T-helper 9 cell (primary cell): ENCODE measurements at places on chromosomes 11 and 22.
A peak's percentile ranks its signal among the peaks of the same experiment; 100 is the strongest.

DNA sequence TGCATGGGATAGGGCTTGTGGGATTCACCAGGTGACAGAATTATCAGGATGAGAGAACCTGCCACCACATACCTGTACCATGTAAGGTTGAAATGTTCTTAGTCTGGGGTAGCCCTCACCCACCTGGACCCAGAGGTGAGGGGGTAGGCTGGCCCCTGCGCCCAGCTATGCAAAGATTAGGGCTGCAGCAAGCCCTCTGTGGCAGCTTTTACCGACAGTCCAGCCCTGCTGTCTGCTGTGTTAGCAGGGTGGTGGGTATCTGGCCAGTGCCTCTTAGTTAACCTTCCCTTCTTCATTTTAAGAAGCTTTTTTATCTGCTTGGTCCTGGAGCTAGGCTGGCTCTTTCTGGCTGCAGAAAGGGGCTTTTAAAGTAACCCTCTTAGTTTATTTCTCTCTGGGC, 13.9 kb downstream of the INSC start:
- DNase-seq = no peak

DNA sequence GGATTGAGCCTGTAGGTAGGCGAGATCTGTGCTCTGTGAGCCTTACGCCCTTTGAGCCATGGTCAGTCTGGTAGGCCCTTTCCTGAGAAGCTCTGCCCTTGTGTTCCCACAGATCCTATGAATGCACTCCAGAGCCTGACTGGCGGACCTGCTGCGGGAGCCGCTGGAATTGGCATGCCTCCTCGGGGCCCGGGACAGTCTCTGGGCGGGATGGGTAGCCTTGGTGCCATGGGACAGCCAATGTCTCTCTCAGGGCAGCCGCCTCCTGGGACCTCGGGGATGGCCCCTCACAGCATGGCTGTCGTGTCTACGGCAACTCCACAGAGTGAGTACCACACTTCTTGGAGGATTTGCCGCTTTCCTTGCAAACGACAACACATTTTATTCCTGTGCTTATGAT, 47.4 kb downstream of the MED15 start:
- DNase-seq = no peak

DNA sequence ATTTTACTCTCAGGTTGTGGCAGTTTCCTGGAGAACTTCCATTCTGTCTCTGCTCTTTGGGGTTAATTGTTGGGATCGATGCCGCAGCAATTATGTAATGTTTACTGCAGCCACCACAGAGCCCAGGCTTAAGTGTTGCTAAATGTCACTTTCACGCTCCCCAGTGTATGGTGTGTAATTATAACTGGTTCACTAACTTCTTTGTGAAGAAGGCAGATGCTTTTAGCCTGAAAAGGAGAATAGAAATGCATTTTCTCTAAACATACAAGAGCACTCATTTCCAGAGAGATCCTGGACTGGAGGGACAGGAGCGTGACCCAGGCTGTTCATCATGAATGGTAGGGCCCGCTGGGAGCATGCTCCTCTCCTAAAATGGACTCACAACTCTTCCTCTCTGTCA, 132.2 kb upstream of the PLET1 start:
- DNase-seq = no peak

DNA sequence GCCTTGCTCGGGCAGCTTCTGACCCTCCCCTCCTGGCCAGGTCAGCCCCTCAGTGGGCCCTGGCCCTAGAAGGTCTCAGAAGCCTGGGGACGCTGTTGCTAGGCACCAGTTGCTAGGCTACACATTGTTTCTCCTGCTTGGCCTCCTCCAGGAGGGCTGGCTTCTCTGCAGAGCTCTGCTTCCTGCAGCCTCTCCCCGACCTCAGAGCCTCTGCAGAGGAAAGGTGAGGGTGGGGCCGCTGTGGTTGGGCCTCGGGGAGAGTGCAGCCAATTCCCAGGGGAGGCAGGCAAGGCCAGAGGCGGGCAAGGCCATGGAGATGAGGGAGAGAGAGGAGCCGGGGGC, 27.6 kb upstream of the LRRC10B start:
- no peak for DNase-seq

DNA sequence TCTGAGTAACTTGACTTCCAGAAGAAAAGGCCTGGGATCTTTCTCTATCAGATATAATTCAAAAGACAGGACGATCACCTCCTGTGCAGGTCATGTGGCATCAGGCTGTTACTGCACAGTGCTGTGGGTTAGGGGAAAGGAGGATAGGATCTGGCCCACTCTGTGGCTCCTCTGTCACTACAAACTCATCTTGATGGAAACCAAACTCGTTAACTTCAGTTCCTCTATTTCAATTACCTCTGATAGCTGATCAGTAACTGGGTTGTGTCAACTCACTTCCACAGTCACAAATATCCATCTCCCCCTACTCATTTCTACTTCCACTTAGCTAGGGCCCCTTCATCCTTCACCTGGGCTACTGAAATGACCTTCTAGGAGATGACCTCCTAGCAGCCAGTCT, 95.2 kb downstream of the RCN1 start:
- DNase-seq = no peak

DNA sequence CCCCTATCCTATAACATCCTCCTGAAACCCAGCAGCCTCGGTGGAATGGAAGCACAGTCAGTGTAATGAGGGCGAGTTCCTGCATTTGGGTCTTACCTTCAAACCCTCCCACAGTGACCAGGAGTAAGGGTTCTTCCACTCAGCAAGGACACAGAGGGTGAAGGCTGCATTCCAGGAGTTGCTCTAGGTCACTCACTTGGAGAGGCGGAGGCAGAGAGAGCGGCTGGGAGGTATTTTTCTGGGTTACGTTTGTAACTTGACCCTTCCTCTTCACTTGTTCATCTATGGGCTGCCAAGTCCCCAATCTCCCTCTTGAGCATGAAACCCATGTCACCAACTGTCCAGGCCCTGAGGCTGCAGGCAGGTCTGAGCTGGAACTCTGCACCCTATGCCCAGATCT, 36.8 kb upstream of the SHISAL1 start:
- DNase-seq = no peak

DNA sequence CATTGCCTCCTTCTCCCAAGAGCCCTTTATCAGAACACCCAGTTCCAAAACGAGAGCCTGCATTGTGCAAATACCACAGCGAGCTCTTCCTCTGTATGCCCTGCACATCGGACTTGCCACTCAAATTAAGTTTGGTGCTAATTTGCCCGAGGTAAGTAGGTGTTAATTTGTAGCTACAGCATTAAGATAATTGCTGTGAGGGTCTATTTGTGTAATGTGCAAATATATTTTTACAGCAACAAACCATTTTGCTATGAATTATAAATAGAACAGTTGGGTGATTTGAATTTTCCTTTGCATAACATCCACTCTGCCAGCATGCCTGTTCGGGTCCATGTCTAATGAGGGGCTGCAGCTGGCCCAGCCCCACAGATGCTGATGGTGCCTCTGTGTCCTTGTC, 8.1 kb downstream of the ARHGAP8 start:
- DNase-seq = no peak

DNA sequence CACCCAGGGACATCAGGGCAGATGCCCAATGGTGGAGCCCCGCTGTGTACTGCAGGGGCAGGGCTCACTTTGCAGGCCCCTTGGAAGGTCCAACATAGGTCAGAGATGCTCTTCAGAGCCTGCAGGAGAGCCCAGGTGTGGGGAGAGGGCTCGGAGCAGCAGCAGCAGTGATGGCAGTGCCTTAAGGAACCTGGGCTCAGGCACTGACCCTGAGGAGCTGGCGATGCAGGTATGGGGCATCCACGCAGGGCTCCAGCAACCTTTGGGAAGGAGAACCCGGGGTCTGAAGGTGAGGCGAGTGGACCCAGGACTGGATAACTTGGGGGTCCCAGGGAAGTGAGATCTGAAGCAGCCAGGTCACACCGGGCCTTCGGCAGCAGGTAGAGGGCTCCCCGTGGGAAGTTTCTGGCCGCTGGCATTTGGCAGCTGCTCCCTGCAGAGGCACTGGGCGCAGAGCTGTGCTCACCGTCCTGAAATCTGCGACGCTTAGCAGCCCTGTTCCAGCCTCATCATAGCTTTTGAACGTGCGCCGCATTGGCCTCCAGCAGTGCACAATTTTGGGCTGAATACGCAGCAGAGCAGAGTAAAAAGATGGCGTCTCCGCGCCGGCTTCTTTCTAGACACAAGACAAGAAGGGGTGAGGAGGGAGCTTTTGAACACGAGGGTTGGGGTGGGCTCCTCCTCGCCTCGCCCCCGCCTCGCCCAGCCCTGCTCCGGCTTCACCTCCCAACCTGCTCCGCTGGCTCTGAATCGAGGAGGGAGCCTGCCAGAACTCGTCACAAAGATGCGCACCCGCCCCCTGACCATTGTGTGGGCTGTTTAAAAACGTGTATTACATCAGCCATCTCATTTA, 118.8 kb downstream of the MPPED1 start:
- DNase-seq = no peak

- no peak for DNase-seq
These were observed 46.7 kb upstream of the BID start for GRCh38 chr22:17820879-17821439.

- no peak for DNase-seq
These were observed 33.2 kb downstream of the HIKESHI start for GRCh38 chr11:86335131-86335767.

GRCh38 chr11:34938611-34939010, 22.2 kb downstream of the PDHX start:
- no peak for DNase-seq

DNA sequence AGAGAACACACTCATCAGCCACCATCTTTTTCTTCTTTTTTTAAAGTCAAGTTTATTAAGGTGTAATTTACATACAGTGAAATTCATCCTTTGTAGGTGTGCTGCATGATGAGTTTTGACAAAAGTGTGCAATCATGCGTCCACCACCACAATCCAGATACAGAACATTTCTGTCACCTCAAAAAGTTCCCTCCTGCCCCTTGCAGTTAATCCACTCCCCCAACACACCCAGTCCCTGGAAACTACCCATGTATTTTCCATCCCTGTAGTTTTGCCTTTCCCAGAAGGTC, 126.7 kb downstream of the HIPK3 start:
- no peak for DNase-seq

DNA sequence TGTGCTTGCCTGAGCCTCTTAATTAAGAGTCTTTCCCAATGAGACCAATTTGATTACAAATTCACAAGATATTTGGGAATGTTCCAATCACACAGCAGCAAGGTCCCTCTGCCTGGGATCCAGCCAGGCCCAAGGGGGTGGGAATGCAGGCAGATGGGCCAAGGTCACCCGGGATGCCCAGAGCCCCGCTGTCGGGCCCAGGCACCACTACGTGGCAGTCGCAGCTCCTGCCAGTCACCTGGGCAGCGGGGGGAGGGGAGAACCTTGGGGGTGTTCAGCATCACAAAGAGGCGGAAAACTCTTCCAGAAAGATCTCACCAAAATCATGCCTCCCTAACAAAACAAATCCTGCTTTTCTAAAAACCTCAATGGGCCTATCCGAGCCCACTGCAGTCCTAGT, 30.9 kb downstream of the PPM1F start:
- DNase-seq = no peak

DNA sequence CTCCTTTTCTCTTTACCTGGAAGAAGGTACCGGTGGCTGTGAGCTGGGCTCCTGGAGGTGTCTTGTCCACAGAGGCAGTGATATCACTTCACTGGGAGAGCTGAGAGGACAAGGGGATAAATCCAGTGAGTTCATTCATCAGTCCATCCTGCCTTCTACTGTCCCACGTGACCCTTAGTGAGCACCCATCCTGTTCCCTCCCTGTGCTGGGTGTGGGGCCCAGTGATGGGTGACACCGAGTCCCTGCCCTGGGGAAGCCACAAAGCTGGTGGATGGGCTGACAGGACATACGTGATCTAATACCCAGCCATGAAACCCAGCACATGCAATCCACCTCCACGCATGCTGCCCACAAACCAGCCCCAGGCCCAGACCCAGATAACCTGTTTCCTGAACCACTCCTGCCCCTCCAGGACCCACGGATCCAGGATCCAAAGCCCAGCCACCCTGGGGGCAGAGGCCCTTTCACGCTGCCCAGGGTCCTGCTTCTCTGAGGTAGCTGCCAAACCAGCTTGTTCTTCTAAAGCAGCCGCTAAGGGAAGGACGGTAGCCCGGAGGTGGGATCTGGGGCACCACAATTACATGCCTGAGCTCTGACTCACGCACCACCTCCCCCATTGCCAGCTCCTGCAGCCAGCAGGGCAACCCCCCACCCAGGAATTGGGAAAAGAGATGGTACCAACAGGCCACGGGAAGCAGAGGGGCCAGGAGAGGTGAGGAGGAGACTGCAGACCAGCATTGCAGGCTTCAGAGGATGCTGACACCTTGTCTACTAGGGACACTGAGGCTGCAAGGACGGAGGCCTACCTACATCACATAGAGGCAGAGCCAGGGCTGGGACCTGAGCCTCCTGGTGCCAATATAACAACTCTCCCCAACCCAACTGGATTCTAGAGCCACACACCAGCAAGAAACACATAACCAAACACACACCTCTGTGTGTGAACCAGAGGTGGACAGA, 35.2 kb downstream of the GDPD5 start:
- DNase-seq = no peak

GRCh38 chr22:37121887-37122591, 12.5 kb upstream of the TMPRSS6 start:
- DNase-seq = peak; percentile 85

GRCh38 chr22:27941143-27941542, 22.1 kb upstream of the PITPNB start:
- DNase-seq = no peak

GRCh38 chr11:34652191-34652973, 31.5 kb downstream of the EHF start:
- DNase-seq = no peak

DNA sequence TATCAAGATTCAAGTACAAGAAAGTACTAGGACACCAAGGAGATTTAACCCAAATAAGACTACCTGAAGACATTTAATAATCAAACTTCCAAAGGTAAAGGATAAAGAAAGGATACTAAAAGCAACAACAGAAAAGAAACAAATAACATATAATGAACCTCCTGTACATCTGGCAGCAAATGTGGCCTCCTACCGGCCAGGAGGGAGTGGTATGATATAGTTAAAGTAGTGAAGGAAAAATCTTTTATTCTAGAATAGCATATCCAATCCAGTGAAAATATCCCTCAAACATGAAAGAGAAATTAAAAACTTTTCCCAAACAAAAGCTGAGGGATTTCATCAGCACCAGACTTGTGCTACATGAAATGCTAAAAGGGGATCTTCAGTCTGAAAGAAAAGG, 104.7 kb upstream of the GUCY1A2 start:
- no peak for DNase-seq

DNA sequence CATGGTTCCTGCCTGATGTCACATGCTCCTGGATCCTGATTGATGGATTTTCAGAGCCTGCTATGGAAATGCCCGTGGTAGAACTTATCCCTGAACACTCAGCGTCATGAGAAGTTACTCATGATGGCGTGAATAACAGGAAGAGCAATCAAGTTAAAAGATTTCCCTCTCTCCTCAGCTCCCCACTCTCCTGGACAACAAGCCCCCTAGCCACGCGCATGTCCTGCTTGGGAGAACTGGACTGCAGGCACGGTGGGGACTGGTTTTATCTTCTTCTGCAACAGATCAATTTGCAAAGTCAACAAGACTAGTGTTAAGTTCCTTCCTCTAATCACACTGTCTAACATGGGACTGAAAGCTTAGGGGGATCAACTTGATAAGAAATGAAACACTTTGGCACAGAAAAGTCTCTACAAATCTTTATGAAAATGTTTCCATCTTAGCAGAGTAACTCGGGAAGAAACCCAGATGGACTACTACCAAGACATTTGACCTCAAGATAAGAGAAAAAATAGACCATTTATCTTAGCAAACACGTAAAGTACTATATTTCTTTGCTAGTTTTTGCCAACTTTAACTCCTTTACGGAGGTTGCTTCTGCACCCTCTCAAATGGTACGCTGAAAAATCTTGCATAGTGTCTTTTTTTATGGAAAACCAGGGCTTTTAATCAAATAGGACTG, 27.6 kb downstream of the POU2AF1 start:
- no peak for DNase-seq

GRCh38 chr11:639332-639955, 2.4 kb downstream of the DRD4 start:
- no peak for DNase-seq
